ENCODE measurements at places on chromosomes 12 and 14.
A peak's percentile ranks its signal among the peaks of the same experiment; 100 is the strongest.

- no peak for DNase-seq
These were observed 156.3 kb upstream of the FKBP4 start for GRCh38 chr12:2638273-2639019.

DNA sequence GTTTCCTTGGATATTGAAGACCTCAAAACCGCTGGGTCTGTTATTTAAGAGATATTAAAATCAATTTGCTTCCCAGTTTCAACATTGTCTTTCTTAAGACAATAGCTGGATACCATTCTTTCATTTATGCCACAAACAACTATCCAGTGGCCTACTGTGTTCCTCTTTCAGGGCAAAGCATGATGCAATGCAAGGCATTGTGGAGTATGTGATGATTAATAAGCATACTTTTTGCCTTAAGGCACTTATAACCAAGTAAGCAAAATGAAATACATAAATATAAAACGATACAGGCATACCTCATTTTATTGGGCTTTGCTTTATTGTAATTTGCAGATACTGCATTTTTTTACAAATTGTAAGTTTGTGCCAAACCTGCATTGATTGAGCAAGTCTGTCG lies 45.5 kb downstream of the SCN8A start:
- no peak for DNase-seq

GRCh38 chr14:41087056-41087455 lies 519.6 kb upstream of the LRFN5 start:
- no peak for DNase-seq

DNA sequence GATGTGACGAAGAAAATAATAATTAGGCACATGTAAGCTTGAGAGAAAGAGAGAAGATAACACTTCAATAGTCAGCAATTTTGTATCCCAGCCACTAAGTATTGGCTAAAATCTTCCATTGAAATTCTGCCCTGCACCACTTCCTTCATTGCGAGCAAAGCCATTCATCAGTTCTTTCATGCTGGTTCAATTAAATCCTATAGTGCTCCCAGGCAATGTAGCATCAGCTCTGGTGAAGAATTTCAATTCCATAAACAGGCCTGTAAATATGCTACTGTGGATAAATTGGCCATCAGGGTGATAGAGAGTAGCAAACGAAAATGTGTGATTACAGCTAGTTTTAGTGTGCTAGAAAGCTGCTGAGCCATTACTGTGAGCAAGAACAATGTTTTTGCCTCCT lies 24.7 kb downstream of the RPL10L start:
- no peak for DNase-seq

GRCh38 chr12:130160711-130161231 lies 1.5 kb upstream of the FZD10 start:
- no peak for DNase-seq

- DNase-seq = no peak
These were observed 6.1 kb downstream of the HOXC10 start for GRCh38 chr12:53991077-53991460.

DNA sequence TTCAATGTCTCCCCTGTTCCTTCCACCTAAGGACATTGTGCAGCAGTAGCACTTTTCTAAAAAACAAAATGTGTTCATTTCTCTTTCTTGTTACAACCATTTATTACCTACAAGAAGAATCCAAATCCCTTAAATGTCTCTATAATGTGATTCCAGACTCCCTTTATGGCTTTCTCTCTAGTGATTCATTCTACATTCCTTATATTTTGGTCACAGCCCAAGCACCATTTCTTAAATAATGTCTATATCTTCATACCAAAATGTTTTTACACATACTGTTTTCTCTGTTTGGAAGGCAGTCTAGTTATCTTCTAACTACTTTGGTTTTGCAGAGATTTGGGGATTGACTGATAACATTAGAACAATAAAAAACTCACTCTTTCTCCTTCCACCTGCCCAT lies 1037.3 kb upstream of the FLRT2 start:
- no peak for DNase-seq

- no peak for DNase-seq
These were observed 12.4 kb downstream of the TTLL5 start for GRCh38 chr14:75673345-75674035.

GRCh38 chr14:99651953-99652746 lies 7.2 kb downstream of the HHIPL1 start:
- DNase-seq = no peak

GRCh38 chr14:74569806-74570591 lies 42.0 kb downstream of the LTBP2 start:
- no peak for DNase-seq

DNA sequence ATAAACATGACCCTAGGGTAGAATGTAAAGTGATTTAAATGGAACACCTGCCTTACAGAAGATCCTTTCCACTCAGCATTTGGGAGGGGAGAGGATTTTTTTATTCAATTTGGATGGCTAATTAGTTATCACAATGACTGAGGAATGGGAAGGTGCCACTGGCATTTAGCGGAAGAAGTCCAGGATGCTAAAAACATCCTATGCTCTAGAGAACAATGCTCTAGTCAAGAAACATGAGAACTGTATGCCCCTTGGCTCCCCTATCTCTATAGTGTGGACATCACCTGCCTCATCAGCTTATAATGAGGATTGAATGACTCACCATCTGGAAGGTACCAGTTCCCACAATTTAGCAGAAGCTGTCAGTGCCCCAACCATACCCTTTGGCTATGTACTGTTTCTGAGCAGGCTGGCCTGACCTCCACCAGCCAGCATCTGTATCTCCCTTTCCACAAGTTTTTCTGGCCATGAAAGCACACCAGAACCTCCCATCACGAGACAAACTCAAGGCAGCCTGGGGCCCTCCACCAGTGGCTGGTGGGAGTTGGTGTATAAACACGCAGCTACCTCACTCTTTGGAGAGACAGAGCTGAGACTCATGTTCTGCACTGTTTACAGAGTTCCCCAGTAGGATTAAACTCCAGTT lies 109.7 kb upstream of the VASH1 start:
- DNase-seq = no peak

DNA sequence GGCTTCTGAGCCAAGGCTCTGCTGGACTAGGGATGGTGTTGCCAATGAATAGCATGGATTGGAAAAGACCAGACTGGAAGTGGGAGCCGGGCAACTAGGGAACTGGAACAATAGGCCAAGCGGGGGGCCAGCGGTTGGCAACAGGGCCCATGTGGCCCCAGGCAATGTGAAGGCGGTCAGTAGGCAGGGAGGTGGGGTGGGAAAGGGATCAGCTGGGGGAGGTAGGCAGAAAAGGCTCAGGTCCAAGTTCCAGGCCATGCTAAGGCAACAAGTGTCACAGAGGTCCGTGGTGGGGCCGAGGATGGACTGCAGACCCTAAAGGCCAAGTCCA lies 14.9 kb upstream of the MLXIP start:
- DNase-seq = no peak

DNA sequence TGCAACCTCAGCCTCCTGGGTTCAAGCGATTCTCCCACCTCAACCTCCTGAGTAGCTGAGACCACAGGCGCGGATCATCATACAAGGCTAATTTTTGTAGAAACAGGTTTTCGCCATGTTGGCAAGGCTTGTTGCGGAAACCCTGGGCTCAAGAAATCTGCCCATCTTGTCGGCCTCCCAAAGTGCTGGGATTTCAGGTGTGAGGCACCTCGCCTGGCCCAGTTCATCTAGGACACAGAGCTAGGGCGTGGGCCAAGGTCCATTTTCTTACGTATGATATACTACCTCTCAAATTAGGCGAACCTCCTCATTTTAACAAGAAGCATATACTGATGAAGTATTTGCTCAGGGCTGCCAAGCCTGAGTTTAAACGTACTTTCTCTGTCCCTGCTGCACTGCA lies 2.1 kb downstream of the RPS29 start:
- no peak for DNase-seq

GRCh38 chr12:25938581-25938980 lies 19.9 kb upstream of the RASSF8 start:
- DNase-seq = no peak

GRCh38 chr12:78802593-78802992 lies 62.0 kb upstream of the SYT1 start:
- no peak for DNase-seq

- DNase-seq = no peak
These were observed 4.2 kb downstream of the CALM1 start for GRCh38 chr14:90400904-90401561.

- no peak for DNase-seq
These were observed 86.5 kb downstream of the PDZRN4 start for GRCh38 chr12:41274643-41275042.

- no peak for DNase-seq
These were observed 154.0 kb downstream of the PAH start for GRCh38 chr12:102763061-102763460.

- no peak for DNase-seq
These were observed 2.8 kb upstream of the KCNH3 start for GRCh38 chr12:49535921-49536525.

GRCh38 chr14:47194055-47194454 lies 481.4 kb downstream of the MDGA2 start:
- DNase-seq = no peak

- peak; percentile 88 for DNase-seq
These were observed at the start of gene RERG for GRCh38 chr12:15220915-15221885. Gene RERG (minus strand): TSS chr12:15221417. CDS start chr12:15217489, 3,928 bp downstream.

DNA sequence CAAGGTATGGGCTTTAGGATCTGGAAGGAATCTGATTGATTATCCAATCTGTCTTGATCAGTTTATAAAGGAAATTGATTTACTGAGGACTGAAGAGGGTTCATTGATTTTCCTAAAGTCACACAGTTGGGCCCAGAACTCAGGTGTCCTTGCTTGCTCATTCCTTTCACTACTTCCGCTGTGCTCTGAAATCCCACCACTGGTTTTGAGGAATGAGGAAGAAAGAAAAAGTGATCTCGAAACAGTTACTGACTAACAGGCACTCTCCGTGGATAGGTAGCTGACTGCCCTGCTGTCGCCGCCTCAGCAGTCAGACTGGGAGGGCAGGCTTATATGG lies at the start of gene FITM1:
FITM1 (plus strand) TSS at position 280 of the 337 bp plus-strand sequence. CDS start 905 bp downstream, outside the sequence.
- DNase-seq = no peak

DNA sequence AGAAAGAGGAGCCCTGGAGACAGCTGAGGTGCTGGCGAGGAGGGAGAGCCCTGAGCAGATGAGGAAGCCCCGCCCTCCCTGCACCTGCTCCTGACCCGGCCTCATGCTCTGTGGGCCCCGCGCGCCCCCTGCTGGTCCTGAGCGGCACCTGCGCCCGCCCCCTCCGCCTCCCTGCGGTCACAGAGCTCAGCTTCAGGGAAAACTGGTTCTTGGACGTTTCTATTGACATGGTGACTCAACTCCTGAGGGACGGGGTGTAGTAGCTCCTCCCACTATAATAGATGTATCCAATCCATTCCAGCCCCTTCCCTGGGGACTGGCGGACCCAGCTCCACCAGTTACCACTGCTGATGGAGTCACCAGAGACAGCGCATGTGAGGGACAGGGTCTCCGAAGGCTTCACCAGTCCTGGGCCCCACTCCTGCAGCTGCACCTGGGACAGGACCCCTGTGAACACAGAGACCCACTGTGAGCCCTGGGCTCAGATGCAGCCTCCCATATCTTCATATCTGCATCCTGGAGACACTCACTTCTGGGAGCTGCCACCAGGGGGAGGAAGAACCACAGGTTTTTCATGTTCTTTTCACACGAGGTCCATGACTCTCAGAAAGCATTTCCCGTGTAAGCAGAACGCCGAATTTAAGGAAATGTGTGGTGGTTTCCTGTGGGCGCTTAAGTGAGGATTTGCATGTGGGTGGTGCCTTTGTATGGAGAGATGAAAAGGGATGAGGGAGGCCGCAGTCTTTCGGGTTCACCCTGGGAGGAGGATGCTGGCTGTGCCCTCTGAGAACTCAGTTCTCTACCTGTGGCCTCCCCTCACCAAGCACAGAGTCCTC lies 1346.4 kb downstream of the TMEM121 start:
- peak; percentile 89 for DNase-seq

GRCh38 chr12:40405419-40405818 lies 180.6 kb downstream of the LRRK2 start:
- no peak for DNase-seq

DNA sequence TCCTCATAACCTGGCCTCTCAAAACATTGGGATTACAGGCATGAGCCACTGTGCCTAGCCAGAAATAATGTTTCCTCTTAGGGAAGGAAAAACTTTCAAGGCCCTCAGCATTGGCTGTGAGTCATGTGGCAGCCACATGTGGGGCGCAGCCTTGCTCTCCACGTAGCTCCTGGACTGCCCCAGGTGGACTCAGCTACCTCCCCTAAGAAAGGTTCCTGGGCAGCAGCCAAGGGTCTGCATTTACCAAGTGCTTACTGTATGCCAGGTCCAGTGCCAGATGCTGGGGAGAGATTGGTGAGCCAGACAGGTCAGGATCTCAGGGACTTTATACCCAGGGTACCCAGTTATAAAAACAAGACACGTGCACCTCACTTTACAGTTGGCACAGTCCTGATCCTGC lies 3.7 kb upstream of the TRPV4 start:
- no peak for DNase-seq

DNA sequence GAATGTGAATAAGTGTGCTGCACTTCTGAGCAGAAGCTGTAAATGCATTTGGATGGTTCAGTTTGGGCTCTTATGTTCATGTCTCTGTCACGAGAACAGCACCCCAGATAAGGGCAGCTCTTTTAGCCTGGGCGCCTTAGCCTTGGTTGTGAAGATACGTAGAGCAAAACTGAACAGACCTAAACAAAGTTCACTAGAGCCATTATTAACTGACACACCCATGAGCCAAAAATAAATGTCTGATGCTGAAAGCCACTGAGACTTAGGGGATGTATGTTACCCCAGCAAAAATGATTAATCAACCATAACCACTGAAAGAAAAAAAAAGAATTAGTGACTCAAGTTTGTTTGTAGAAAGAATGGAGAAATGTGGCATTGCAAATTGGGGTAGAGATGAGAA lies 343.4 kb downstream of the BCAT1 start:
- DNase-seq = no peak

DNA sequence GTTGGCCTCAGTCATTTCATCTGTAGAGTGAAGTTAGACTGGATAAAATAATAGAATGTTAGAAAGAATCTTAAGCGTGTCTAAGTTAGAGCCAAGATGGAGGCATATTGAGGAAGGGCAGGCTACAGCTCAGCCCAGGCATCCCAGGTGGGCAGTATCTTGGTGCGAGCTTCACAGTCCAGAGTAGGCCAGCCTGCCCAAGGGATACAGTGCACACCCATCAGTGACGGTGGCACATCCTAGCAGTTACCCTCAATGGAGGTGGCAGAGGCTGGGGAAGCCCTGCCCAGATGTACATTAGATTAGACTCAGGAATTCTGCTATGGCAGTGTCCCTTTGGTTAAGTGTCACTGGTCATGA lies 21.5 kb downstream of the TULP3 start:
- no peak for DNase-seq

DNA sequence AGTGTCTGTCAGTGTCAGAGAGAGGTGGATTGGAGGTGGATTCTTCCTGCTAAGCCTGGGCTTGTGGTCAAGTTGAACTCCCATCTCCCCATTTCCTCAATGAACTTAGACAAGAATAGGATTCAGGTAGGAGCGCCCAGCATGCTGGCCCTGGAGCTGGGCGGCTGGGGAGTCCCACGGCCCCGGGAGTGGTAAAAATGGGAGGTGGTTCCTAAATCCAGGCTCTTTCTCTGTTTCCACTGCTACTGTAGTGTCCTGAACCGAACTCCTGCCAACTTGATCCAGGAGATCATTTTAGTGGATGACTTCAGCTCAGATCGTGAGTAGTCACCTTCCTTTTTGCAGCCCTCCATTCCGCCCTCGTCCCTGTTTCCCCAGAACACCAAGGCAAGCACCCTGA lies 65.1 kb downstream of the GALNT16 start:
- DNase-seq = no peak

- no peak for DNase-seq
These were observed 180.9 kb downstream of the ETV6 start for GRCh38 chr12:11830307-11830801.

GRCh38 chr12:45407981-45408728 lies 192.3 kb downstream of the ANO6 start:
- no peak for DNase-seq
